ENCODE measurements at places on chromosomes 16 and 17.
A peak's percentile ranks its signal among the peaks of the same experiment; 100 is the strongest.

- no peak for DNase-seq
Measured at GRCh38 chr17:2899906-2900305, 103.7 kb downstream of the RAP1GAP2 start.

DNA sequence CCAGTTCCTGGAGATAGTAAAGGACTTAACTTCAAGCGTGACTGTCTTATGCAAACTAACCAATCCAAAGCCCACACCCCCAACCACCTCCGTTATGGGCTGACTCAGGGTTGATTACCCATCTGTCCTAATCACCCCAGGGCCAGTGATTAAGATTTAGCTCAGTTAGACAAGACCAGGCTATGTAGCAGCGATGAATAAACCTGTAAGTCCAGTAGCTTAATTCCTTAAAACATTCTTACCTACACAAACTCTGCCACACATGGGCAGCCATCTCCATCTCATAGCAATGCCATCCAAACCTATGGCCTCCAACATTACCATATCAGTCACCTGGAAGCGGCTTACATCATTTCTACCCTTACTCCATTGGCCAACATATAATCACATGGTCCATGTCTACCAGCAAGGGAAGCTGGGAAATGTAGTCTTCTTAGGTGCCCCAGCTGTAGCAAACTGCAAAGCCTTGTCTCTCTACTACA lies 266.7 kb downstream of the SHISA9 start:
- no peak for DNase-seq

DNA sequence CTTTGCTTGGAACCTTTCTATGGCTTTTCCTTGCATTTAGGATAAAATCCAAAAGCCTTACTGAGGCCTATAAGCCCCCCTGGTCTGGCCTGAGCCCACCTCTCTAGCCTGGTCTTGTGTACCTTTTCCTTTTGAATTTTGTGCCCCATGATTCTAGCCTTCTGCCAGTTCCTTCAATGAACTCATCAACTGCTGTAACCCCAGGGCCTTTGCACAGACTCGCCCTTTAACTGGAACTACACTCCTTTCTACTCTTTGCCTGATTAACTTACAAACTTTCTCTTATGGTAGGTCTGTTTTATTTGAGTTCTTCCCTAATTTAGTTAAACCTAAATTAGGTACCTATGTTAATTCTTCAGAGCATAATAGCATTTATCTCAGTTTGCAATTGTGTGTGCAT lies 24.2 kb downstream of the GJD3 start:
- DNase-seq = no peak

DNA sequence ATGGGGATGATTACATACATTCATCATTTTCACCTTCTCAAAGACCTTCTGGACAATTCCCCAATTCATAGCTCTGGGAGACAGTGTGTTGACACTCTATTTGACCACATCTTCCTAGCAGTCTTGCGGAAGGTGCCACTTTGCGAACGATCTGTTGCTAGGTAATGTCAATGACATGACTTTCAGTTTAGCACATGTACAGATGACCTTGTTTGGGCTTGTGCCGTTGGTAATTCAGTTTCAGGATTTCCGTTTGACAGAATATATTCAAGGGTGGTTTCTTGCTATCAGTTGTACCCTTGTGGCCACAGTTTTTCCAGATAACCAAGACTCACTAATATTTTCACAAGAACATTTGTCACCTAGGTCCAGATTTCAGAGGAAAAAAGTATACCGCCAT lies 478.2 kb downstream of the WWOX start:
- no peak for DNase-seq

DNA sequence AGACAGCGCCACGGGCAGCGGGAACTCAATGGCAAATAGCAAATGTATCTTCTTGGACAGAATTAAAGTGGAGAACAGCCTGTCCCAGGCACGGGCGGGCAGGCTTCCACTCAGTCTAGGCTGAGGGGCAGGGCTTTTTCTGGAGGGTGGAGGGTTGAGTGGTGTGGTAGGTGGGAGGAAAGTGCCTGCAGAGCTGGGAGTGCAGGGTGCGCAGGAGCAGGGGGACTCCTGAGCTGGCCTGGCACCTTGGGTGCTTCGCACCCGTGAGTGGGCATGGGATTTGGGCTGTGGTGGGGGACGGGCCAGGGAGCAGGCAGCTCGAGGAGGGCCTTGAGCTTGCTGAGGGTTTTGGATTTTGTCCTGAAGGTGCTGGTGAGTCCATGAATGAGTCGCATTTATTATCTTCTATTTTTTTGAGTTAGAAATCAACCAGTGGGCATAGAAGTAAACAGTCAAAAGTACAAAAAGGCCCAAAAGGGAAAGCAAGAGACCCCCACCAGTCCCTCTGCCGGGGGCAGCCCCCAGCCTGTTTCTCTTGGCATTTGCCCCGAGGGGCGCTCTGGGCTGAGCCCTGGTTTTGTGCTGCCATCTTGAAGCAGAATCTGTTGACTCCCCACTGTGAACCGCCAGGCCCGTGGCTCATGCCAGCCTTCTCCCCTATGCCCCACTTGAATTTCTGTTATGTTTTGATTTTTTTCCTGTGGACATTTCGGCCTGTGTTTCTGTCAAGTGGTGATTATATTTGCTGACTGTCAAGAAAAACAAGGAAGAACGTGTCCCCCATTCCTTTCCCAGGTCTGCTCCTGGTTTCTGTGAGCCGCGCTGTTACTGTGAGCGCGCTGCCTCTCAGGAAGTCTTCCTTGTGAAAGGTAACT lies 8.2 kb downstream of the ADORA2B start:
- DNase-seq = no peak

DNA sequence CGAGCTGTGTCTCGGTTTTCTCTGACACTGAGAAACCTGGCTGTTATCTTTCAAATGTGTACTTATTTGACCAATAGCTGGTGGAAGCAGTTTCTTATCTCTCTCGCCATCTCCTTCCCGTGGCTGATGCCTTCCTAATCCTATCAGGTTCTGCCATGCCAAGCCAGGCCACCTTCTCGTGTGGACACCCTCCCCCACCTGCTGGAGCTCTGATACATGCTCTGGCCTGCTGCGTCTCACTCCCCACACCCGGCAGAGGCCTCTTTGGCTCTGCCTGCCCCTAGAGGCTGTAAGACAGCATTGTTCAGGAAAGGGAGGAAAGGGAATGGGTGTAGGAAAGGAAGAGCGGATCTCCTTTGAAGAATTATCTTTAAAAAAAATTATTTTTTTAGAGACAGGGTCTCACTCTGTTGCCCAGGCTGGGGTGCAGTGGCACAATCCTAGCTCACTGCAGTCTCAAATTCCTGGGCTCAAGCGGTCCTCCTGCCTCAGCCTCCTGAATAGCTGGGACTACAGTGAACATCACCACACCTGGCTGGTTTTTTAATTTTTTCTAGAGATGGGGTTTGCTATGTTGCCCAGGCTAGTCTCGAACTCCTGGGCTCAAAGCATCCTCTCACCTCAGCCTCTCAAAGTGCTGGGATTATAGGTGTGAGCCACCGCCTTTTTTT lies 7.5 kb upstream of the ARMC5 start:
- DNase-seq = peak; percentile 78
